ENCODE measurements at places on chromosomes 4 and X. TPM values are rescaled to one million over a fixed set of nuclear protein-coding genes. Genes with fewer than 3 reads are reported as not detected.

GRCh38 chrX:28585767-28586166, 1.5 kb upstream of the IL1RAPL1 start:
- no peaks in the 10 kb centered on the region for H3K4me1 ChIP-seq
- no peak overlapping the region for H3K27ac ChIP-seq
- H3K36me3 ChIP-seq: no peaks in the 10 kb centered on the region
- H3K4me3 ChIP-seq: no peak overlapping the region

F9 gene
- total RNA-seq: not detected

GRCh38 chr4:7959078-7959477, 19.4 kb upstream of the AFAP1 start:
- H3K36me3 ChIP-seq: peaks cover 3% of the 10 kb centered on the region
- H3K27ac ChIP-seq: peak overlapping the region; percentile 72
- DNase-seq: no peak

DLG3 gene
- total RNA-seq: 41.1 TPM

TMSB15C gene
- 3.1 TPM for total RNA-seq

DNA sequence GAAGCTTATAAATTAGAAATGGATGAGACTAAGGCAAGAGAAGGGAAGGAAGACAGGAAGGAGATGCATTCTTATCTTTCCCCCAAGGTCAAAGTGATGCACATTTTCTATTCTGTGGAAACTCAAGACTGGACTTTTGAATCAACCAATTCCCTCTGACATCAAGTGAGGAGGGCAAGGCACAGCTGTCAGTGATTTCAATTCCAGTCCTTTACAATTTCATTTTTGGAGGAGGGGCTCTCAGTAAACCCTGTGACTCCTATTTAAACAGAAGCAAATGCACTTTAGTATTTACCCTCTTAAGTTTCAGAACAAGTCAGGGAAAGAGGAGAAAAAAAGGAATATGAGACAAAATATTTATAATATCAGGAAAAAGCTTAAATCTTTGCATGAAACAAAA, 134.0 kb downstream of the MGST2 start:
- H3K27ac ChIP-seq: no peak overlapping the region
- peaks cover 8% of the 10 kb centered on the region for H3K27me3 ChIP-seq
- DNase-seq: no peak
- peaks cover 2% of the 10 kb centered on the region for H3K4me1 ChIP-seq
- no peak overlapping the region for H3K4me3 ChIP-seq
- H3K36me3 ChIP-seq: no peaks in the 10 kb centered on the region

DNA sequence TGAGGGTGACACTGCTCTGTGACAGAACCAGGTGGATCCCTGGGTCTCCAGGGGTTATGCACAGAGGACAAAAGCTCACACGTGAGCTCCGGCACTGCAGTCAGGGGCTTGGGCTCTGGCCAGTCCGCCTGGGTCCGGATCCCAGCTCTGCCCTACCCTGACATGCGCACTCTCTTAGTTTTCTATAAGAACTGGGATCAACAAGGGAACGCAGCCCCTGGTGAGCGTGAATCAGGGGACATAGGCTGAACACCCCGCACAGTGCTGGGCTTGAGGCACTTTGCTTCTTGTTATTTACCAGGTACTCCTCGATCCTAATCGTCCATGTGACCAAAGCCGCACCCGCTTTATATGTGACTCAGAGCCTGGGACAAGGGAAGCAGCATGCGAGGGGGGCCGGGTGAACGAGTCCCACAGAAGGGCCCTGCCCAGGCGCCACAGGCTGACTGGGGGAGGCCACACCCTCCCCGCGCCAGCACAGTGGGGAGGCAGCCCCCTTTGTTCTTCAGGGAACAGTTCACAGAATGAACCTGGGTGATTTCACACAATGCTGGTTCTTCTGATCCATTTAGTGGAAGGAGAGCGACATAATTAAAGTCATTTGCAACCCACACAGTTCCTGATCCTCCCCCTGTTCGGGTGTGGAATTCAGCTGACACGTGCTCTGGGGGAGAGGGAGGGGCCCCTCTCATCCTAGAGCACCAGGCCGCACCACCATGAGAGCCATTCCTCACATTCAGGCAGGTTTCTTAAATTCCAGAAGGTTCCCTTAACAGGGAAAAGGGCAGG, 55.5 kb downstream of the WFS1 start:
- H3K4me1 ChIP-seq: peaks cover 9% of the 10 kb centered on the region
- peaks cover 12% of the 10 kb centered on the region for H3K27me3 ChIP-seq
- H3K4me3 ChIP-seq: no peak overlapping the region
- no peaks in the 10 kb centered on the region for H3K36me3 ChIP-seq
- peak; percentile 63 for DNase-seq
- no peak overlapping the region for H3K27ac ChIP-seq

CASP6 gene
- 23.6 TPM for total RNA-seq

- no peak for DNase-seq
- peaks cover 2% of the 10 kb centered on the region for H3K4me1 ChIP-seq
- H3K27ac ChIP-seq: no peak overlapping the region
- H3K27me3 ChIP-seq: no peaks in the 10 kb centered on the region
- no peak overlapping the region for H3K4me3 ChIP-seq
- H3K36me3 ChIP-seq: peaks cover 14% of the 10 kb centered on the region
Observed at GRCh38 chr4:4555916-4556315, 14.1 kb upstream of the STX18 start.

- H3K27me3 ChIP-seq: no peaks in the 10 kb centered on the region
- H3K4me3 ChIP-seq: no peak overlapping the region
- H3K27ac ChIP-seq: no peak overlapping the region
- H3K36me3 ChIP-seq: no peaks in the 10 kb centered on the region
Observed at GRCh38 chrX:723781-724180, 93.2 kb downstream of the SHOX start.

DNA sequence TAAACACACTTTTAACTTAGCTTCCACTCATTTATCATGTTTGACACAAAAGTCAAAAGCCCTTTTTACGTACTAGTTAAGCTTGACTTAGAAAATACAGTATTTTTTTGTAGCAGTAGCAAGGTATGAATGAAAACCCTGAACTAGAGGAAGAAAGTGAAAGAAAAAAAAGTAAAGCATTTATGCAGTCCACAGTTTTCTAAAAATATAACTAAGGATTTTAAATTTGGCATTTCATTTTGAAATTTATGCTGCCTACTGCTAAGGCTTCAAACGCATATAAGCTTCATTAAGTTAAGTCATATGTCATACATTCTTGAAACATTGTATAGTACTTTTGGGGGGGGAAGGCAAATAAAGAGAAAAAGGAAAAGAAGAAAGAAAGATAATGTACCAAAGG, 201.5 kb downstream of the PDGFC start:
- no peak for DNase-seq
- H3K27me3 ChIP-seq: no peaks in the 10 kb centered on the region
- H3K4me1 ChIP-seq: no peaks in the 10 kb centered on the region
- no peaks in the 10 kb centered on the region for H3K36me3 ChIP-seq
- H3K27ac ChIP-seq: no peak overlapping the region

DNA sequence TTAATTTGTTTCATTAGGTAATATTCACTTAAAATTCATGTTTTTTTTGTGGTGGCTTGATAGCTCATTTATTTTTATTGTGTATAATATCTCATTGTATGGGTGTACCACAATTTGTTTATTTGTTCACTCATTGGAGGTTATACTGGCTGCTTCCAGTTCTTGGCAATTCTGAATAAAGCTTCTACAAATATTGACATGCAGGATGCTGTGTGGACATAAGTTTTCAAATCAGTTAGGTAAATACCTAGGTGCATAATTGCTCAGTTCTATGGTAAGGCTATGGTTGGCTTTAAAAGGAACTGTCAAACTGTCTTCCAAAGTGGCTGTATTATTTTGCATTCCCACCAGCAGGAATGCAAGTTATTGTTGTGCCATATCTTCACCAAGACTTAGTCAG, 504.5 kb upstream of the GALNTL6 start:
- DNase-seq: no peak
- no peaks in the 10 kb centered on the region for H3K4me1 ChIP-seq
- H3K4me3 ChIP-seq: no peak overlapping the region
- no peaks in the 10 kb centered on the region for H3K27me3 ChIP-seq
- H3K27ac ChIP-seq: no peak overlapping the region

DNA sequence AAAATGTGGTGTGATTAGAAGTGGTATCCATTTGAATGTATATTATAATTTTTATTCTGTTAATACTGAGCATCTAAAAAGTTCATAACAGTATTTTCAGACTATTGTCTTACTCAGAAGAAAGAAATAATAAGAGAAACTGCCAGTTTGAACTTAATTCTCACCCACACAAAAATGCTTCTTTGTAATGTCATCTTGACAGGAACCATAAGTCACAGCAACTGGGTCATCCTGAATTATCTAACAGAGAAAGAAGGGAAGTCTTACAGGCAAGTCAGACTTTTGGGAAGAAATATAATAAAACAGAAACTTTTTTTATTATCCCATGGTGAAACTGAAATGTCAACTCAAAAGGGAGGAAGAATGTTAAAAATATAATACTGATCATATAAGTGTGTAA, 83.1 kb downstream of the NDST4 start:
- H3K36me3 ChIP-seq: no peaks in the 10 kb centered on the region
- DNase-seq: no peak
- H3K4me1 ChIP-seq: no peaks in the 10 kb centered on the region

GRCh38 chrX:103864886-103865534, 33.0 kb upstream of the RAB9B start:
- no peak overlapping the region for H3K27ac ChIP-seq
- no peak overlapping the region for H3K4me3 ChIP-seq
- H3K36me3 ChIP-seq: no peaks in the 10 kb centered on the region
- no peaks in the 10 kb centered on the region for H3K4me1 ChIP-seq

FRG2 gene
- not detected for total RNA-seq

ARHGAP24 gene
- total RNA-seq: not detected

PPARGC1A gene
- not detected for total RNA-seq

DNA sequence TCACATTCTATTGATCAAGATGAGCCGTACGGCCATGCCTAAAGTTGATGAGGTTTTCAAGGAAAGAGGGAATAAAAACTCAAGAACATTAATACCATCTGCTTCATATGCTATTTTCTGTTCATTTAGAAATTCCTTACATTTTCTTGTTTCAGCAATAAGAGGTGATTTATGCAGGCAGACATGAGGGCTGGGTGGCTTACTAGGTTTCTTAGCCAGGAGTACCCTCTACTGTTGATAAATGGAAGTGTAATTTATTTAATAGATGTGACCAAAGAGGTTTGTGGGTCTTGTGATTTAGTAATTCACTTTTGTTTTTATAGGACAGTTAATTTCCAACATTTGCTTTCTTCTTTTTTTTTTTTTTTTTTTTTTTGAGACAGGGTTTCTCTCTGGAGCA, 6.4 kb upstream of the SMIM9 start:
- H3K27ac ChIP-seq: no peak overlapping the region
- H3K36me3 ChIP-seq: no peaks in the 10 kb centered on the region
- H3K4me1 ChIP-seq: peaks cover 3% of the 10 kb centered on the region
- DNase-seq: peak; percentile 56

SULT1E1 gene
- total RNA-seq: not detected

- DNase-seq: no peak
- no peaks in the 10 kb centered on the region for H3K27me3 ChIP-seq
- H3K27ac ChIP-seq: no peak overlapping the region
- no peak overlapping the region for H3K4me3 ChIP-seq
Observed at GRCh38 chr4:23737571-23737970, 152.3 kb downstream of the PPARGC1A start.

DNA sequence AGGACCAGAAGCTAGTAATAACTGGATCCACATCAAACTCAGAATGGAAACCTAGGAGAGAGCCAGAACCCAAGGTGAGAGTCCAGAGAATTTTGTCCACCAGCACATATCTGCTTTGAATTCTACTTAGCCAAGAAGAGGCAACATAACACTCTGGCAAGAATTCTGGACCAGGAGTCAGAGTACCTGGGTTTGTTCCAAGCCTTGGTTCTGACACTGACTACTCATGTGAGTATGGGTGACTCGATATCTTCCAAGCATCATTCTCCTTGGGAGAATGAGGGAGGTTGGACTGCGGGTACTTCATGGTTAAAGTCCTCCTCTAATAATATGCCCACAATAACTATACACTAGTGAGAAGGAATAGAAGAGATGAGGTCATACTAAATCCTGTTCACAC, 144.0 kb upstream of the JADE1 start:
- DNase-seq: no peak
- H3K27ac ChIP-seq: no peak overlapping the region
- H3K4me3 ChIP-seq: no peak overlapping the region
- H3K27me3 ChIP-seq: no peaks in the 10 kb centered on the region
- no peaks in the 10 kb centered on the region for H3K4me1 ChIP-seq

GRCh38 chr4:43337707-43338106, 445.2 kb downstream of the GRXCR1 start:
- H3K4me3 ChIP-seq: no peak overlapping the region
- H3K36me3 ChIP-seq: no peaks in the 10 kb centered on the region
- no peaks in the 10 kb centered on the region for H3K27me3 ChIP-seq
- no peak overlapping the region for H3K27ac ChIP-seq
- DNase-seq: no peak

FGF13 gene
- not detected for total RNA-seq

USP17L10 gene
- not detected for total RNA-seq

- no peaks in the 10 kb centered on the region for H3K27me3 ChIP-seq
- H3K4me1 ChIP-seq: no peaks in the 10 kb centered on the region
- no peak for DNase-seq
- H3K36me3 ChIP-seq: no peaks in the 10 kb centered on the region
- no peak overlapping the region for H3K27ac ChIP-seq
Observed at GRCh38 chr4:159698336-159698735, 595.5 kb downstream of the RAPGEF2 start.

GRCh38 chr4:13164783-13165331, 319.3 kb downstream of the RAB28 start:
- no peaks in the 10 kb centered on the region for H3K27me3 ChIP-seq
- no peak overlapping the region for H3K4me3 ChIP-seq
- H3K27ac ChIP-seq: no peak overlapping the region
- no peaks in the 10 kb centered on the region for H3K36me3 ChIP-seq

RIPPLY1 gene
- total RNA-seq: not detected

ARMCX6 gene
- total RNA-seq: 75.5 TPM

DNA sequence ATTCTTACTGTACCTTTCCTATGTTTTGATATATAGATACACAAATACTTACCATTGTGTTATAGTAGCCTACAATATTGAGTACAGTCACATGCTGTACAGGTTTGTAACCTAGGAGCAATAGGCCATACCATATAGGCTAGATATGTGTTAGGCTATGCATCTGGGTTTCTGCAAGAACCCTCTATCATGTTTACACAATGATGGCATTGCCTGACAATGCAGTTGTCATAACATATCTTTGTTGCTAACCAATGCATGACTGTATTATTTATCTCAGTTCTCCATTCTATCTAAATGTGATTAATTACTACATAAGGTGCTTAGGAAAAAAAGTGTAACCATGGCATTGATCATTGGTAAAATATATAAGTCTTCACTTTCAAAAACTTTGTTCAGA, 10.0 kb upstream of the SPCS3 start:
- H3K27me3 ChIP-seq: peaks cover 13% of the 10 kb centered on the region
- H3K4me1 ChIP-seq: no peaks in the 10 kb centered on the region
- DNase-seq: no peak
- H3K4me3 ChIP-seq: no peak overlapping the region
- H3K27ac ChIP-seq: no peak overlapping the region
- no peaks in the 10 kb centered on the region for H3K36me3 ChIP-seq

GSX2 gene
- not detected for total RNA-seq

Data from activated CD4-positive, alpha-beta T cell treated with anti-CD3 and anti-CD28 coated beads, Interleukin-2, amount 10 ng/mL, durations not matched to agents 24 days and 14 days (primary cell).